T1000 (cell line): ENCODE measurements at places on chromosomes 5 and 9.

DNA sequence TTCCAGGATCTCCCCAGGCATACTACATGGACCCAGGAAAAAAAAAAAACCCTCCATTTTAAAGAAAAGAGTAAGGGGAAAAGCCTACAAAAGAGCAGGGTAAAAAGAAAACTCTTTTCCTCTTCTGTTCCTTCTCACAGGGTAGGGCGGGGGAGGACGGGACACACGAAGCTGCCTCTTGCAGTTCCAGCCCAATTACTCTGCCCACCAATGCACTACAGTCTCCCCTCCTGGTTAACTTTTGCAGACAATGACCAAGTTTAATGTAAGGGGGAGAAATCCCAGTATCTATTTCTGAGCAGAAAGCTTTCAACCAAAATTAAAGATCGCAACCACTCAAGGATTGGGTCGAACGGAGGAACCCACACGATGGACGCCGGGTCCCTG is 1.3 kb downstream of the BRD3 start:
- no peak for DNase-seq

- DNase-seq = no peak
Measured at GRCh38 chr5:45639040-45639439, 57.1 kb downstream of the HCN1 start.

- no peak for DNase-seq
Measured at GRCh38 chr5:119470105-119470763, 17.9 kb downstream of the HSD17B4 start.

DNA sequence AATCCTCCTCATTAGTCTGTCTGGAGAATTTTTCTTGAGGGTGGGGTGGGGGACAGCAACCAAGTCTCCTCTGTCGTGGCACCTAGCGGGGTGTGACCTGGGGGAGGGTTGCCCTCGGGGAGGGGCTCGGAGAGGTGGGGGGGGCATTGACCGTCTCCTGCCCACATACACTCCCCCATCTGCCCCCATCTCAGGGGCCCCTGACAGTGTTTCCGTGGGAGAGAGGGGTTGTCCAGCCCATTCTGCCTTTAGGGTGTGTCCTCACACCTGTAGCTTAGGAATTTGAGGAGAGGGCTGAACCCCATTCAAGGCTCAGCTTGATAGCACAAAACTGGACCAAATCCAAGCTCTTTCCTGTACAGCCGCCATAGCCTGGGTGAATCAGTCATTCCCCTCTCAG is 5.9 kb upstream of the CXXC5 start:
- no peak for DNase-seq

GRCh38 chr5:125719681-125720347 is 703.4 kb upstream of the GRAMD2B start:
- DNase-seq = no peak

GRCh38 chr5:133189881-133190280 is 138.1 kb downstream of the HSPA4 start:
- no peak for DNase-seq

DNA sequence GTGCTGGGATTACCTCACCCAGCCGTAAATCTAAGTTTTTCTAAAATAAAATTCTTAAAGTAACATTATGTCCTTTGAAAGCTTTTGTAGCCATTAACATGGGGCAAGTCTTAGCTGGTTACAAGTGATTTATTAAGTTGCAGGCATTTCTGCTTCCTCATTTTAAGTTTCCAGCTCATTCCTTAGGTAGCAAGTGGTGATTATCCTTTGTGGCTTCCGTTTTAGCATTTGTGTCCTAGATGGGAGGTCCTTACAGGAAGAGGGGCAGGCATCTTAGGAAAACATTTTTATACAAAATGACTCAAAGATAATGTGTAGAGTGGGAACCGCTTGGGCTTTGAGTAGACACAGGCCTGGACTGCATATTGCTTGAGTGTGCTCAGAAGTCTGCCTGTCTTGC is 35.0 kb upstream of the ROPN1L start:
- DNase-seq = no peak

- no peak for DNase-seq
Measured at GRCh38 chr5:10521466-10522223, 42.2 kb upstream of the ANKRD33B start.

DNA sequence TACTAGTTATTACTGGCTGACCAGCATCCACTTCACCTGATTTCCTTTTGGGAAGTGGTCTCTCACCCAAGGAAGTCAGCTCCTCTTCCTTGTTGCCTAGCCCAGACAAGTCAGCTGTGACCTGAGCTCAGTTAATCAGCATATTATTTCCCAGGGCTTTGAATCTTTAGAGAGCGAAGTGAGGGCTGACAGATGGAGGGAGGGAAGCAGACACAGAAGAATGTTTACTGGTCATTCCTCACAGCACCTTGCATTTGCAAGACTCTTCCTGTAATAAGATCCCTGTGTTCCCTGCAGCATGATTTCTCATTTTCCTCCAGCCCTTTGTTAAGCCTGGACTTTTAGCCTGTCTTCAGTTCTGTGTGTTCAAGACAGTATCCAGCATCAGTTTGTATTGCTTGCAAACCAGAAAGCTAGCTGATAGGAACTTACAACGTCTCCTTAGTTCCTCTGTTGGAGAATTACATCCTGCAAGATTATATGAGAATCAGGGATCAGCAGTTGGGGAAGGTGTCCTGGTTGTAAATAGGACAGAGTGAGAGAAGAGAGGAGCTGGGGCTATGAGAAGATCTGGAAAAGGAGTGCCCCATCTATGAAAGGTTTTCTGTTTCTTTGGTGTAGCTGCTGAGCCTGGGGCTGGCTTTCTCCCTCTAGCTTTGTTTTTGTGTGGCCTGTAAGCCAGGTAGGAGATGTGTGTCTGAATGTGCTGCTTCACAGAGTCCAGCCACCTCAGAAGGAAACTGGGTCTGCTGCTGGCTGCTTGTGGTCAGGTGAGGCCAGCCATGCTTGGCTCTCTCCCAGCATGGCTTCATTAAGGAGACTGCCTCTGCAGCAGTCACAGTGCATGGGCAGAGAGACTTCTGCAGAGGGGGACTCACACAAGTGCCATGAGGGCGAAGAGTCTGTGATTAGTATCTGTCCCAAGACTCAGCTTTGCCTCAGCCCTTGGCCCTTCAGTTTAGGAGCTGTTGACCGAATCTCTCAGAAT is 50.3 kb downstream of the MAN2A1 start:
- no peak for DNase-seq

- no peak for DNase-seq
Measured at GRCh38 chr9:14616188-14616982, 76.8 kb downstream of the ZDHHC21 start.

GRCh38 chr9:127264462-127265219 is at the start of gene GARNL3:
Gene GARNL3 (plus strand): TSS chr9:127264774. CDS start chr9:127264878, 104 bp downstream.
- DNase-seq = no peak

DNA sequence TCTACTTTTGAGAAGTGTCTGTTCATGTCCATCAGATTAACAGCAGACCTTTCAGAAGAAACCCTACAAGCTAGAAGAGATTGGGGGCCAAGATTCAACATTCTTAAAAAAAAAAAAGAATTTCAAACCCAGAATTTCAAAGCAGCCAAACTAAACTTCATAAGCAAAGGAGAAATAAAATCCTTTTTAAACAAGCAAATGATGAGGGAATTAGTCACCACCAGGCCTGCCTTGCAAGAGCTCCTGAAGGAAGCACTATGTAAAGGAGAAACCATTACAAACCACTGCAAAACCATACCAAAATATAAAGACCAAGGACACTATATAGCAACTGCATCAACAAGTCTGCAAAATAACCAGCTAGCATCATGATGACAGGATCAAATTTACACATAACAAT is 124.6 kb upstream of the PDE4D start:
- no peak for DNase-seq

DNA sequence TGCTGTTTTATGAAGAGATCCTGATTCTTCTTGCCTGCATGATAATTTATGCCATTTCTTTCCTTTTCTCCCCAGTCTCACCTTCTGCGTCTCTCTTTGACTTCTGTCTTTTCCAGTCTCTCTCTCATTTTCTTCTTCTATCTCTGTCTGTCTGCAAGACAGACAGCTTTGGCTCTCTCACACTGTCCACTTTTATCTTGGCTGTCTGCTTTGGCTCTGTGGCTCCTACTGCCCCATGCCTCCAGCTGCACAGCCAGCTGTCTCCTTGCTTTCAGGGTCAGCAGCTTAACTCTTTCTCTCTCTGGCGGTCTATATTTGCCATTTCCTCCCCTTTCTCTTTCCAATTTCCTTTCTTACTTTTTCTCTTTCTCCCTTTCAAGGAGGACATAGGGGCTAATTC is 971.1 kb upstream of the COX7C start:
- DNase-seq = no peak

DNA sequence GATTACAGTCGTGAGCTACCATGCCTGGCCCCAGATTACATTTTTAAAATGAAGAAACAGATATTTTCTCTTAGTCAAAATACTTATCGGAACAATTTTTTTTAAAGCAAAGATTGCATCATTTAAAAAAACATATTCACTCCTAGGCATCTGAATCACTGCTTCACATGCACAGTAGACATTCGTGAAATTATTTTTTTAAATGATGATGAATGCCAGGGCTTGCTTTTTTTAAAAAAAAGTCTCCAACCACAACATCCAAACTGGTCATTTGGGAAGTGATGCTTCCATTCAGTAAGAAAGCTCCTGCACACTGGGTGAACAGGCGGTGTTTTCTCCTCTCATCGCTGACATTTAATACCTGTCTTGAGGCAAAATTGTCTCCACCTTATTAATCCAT is 223.0 kb upstream of the DMRT1 start:
- DNase-seq = no peak

DNA sequence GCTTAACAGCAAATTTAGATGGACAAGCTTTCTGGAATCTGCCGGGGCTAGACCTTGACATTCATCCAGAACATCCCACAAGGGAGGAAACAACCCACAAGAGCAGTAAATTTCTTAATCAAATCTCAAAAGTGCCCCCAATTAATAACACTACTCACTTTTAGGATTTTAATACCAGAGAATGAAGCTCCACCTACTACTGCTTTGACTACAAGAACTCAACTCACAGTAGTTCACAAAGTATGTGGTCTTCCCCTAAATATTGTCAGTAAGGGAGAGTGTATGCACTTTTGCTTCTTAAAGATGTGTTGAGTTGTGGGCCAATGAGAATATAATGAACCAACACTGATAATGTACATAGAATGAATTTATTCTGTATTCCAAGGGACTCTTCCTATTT is 94.7 kb downstream of the EBF1 start:
- no peak for DNase-seq

DNA sequence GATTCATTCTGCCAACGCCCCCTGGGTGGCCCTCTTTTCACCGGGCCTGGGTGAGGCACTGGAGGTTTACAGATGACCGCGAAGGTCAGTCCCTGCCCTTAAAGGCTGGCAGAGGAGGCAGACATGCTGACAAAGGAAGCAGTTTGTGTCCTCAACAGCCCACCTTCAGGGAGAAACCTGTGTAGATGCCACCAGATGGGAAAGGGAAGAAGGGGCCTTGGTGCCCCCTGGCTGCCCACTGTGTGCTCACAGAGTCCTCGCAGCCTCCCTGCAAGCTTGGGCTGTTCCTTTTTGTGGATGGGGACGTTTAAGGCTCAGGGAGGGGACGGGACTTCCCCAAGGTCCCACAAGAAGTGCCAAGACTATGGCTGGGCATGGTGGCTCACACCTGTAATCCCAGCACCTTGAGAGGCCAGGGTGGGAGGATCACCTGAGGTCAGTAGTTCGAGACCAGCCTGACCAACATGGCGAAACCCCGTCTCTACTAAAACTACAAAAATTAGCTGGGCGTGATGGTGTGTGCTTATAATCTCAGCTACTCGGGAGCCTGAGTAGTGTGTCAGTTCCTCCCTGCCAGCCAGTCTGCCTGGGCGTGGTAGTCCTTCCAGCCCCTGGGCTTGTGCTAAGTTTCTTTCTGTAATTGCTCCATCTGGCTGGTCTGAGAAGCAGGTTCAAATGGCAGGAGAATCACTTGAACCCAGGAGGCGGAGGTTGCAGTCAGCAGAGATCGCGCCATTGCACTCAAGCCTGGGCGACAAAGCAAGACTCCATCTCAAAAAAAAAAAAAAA is 36.2 kb downstream of the NEK6 start:
- DNase-seq = no peak

GRCh38 chr9:18499980-18500379 is 26.0 kb downstream of the ADAMTSL1 start:
- DNase-seq = no peak

- DNase-seq = no peak
Measured at GRCh38 chr9:1986341-1986740, 28.8 kb upstream of the SMARCA2 start.

DNA sequence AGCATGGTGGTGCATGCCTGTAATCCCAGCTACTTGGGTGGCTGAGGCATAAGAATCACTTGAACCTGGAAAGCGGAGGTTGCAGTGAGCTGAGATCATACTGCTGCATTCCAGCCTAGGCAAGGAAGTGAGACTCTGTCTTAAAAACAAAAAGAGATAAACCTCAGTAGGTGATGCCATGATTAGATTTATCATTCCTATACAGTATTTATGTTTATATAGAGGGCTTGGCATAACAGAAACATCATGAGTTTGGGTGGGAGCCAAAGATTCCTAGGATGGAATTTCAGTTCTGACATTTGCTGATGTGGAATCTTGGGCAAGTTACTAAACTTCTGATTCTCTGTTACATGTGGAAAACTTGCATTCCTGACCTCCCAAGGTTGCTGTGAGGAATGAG is 22.3 kb downstream of the RFK start:
- DNase-seq = no peak

DNA sequence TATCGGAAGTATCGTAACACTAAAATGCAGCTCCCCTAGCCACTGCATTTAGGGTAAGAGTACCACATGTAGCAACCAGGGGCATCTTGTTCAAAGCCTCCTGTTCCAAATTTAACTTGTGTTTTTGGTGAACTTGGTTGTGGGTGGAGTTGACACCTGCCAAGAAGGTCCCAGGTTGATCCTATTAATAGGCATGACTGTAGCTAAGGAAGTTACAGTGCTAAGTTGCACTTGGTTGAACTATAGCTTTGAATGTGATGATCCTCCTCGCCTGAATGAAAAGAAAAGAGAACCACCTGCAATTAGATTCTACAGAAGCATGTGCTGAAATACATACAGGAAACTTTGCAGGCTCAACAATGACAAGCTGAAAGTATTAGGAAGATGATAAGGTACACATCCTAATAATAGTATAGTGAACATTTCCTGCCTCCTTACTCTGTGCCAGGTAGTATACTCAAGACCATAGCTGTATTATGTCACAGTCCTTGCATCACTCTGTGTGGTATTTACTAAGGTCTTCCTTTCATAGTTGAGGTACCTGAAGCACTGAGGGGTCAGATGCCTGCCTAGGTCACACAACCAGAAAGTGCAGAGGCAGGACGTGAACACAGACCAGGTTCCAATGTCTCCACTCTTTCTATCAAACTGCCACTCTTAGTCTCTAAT is 64.5 kb upstream of the PIP5K1B start:
- no peak for DNase-seq
